ENCODE measurements at places on chromosomes 1 and 21.

DNA sequence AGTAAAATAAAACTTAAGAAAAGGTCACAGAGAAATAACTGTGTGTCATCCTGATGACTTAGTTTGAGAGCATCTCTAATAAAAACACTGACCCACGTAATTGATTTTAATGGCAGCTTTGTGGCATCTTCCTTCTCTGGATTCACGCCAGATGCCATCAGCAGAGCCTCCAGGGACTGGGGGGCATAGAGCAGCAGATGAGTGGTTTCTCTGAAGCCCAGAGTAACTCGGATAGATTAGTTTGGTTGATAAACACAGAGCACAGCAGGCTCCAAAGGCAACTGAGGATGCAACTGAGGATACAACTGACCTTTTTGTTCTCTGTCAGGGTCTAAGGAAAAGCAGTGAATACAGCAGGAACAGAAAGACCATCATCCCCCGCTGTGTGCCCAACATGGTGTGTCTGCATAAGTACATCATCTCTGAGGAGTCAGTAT is 180.8 kb downstream of the RPS6KC1 start:
- no peak for DNase-seq

DNA sequence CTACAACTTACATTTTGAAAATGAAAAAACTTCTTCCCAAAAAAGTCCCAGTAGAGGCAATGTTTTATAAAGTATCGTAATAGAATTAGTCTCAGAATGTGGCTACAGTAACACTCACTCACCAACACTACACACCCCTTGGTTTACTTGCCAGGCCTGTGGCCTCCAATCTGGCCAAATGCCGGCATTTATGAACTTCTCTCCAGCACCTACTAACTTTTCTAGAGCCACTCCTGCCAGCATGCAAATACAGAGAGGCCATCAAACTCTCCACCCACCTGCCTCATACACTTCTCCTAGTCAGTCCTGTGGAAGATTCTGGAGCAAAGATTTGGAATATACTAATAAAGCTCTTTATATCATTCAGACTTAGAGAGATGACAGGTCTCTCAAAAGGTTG is 32.3 kb downstream of the STPG1 start:
- no peak for DNase-seq

- DNase-seq, result no peak
These were observed 48.7 kb upstream of the COL18A1 start for GRCh38 chr21:45356251-45356650.

DNA sequence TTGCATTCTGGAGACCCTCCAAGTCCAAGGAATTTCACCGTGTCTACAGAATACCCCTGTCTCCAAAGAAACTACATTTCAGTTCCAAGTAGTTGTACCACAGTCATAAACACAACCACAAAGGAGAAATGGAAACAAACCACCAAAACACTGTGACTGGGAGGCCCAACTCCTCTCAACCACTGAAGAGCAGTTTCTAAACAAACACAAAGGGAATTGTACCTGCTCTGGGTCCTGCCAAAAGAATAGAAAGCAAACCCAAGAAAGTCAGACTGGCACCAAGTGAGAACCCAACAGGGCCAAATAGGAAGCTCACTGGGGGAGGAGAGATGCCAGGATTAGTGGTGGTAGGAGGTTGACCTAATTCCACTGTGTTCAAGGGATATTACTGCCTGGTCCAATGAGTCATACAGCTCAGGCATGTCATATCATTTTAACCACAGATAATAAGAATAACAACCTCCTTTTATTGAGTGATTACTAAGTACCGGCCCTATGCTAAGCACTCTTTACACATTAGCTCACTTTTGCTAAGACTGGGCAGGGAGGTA is 123.9 kb upstream of the PPP2R5A start:
- no peak for DNase-seq

DNA sequence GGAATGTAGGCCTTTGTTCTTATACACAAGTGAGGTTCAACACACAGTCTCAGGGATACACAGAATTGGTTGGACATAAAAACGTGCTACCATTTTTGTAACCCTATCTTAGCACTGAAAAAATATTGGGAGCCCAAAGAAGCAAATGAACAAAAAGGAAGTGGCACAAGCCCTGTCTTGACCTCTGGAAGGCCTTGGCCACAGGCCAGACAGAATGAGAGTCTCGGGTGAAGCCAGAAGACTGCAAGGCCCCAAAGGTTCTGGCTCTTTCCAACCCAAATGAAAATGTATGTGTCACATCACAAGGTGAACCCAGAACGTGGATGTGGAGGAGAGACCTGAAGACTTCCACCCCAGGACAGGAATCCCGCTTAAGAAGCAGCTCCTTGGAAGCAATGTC is 57.3 kb downstream of the PGBD5 start:
- DNase-seq, result no peak

All from SHP77 treated with DMSO at 0.1 percent for 48 hours (cell line).